ENCODE measurements at places on chromosomes 13 and 19.

GRCh38 chr13:36370108-36370429 is 23.9 kb upstream of the SPART start:
- no peak for DNase-seq

DNA sequence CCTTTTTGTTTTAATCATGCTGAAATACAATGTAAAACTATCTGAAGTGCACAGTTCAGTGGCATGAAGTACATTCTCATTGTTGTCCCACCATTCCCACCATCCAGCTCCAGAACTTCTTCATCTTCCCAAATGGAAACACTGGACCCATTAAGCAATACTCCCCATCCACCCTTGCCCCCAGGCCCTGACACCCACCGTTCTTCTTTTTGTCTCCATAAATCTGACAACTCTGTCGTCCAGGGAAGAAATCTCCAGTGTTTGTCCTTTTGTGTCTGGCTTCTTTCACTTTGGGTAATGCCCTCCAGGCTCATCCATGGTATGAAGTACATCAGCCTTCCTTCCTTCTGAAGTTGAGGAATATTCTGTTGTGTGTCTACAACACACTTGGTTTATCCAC is 2.6 kb upstream of the SLC15A1 start:
- no peak for DNase-seq

- DNase-seq, result peak; percentile 33
Measured at GRCh38 chr13:31909864-31910551, 121.6 kb upstream of the FRY start.

GRCh38 chr19:13094771-13095392 is 7.8 kb downstream of the LYL1 start:
- DNase-seq, result peak; percentile 18

DNA sequence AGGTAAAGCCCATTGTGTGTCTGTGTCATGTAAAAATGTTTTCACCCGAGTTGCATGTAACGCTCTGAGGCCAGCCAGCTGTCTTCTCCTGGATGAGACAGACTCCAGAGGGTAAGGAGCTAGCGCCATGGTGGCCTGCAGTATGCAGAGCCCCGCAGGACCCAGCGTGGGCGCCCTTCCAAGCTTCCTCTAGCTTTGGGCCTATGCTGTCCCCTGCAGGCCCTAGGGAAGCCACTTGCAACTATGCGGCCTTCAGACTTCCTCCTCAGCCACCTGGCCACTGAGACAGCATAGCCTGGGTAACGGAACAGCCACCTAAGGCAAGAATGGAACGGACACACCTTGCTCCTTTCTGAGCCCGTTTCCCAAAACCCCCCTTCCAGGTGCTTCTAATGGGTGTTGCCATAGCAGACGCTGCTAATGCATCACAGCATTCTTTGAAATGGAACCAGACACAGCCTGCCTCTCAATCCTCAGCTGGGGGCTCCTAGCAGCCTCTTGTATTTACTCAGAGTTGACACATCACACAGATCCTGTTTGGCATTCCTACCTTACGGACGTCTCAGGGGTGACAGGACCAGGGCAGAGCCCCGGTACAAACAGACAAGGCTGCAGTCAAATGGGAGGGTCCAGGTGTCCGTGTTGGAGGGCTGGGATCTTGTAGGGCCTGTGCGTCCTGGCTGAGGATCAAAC is 6.2 kb downstream of the FAM32A start:
- no peak for DNase-seq

DNA sequence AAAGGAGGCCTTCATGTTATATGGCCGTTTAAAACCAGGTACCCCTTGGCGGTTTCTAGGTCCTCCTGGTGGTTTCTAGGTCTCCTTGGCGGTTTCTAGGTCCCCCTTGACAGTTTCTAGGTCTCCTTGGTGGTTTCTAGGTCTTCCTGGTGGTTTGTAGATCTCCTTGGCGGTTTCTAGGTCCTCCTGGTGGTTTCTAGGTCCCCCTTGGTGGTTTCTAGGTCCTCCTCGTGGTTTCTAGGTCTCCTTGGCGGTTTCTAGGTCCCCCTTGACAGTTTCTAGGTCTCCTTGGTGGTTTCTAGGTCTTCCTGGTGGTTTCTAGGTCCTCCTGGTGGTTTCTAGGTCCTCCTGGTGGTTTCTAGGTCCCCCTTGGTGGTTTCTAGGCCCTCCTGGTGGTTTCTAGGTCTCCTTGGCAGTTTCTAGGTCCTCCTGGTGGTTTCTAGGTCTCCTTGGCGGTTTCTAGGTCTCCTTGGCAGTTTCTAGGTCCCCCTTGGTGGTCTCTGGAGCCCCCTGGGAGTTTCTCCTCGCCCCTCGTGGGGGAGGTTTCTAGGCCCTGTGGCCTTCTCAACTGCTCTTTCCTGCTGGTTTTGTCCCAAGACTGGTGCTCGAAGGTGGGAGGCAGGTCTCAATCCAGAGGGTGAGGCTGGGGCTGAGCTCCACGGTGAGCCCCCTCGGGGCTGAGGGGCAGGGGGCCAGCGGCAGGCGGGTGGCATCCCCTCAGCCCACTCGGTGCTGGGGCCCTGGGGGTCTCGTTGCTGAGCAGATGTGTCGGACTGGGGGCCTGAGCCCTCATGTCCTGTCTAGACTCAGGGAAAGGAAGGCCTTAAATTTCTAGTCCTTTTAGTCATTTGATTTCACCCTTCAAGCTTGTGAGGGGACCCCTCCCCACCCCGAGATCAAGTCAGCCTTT is 8.0 kb downstream of the HCN2 start:
- no peak for DNase-seq

DNA sequence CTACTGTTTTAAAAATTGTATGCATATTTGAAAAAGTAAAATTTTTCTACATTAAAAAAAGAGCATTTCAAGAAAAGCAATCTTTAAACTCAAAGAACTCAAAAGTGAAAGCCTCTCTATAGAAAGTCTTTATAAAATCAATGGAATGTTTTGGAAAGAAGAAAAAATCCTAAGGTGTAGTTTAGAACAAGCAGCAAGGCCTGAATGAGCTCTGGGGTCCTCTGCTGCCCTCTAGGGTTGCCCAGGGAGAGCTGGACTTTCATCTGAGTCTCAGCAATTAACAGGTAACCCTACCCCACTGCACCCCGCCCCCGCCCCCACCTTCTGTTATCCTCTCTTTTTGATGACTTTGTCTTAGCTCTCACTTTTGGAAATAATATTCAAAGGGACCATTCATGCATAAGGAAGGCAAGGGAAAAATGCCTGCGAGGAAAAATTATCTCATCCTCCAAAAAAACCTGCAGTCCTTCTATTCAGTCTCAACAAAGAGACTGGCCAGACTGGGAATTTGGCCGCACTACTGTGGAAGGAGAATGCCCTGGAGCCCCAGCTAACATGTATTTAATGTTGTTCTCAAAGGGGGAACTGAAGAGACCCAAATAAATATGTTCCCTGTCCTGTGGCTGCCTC is 24.1 kb downstream of the SLC25A30 start:
- DNase-seq, result no peak

- no peak for DNase-seq
Measured at GRCh38 chr13:110455444-110455843, 106.1 kb downstream of the RAB20 start.

DNA sequence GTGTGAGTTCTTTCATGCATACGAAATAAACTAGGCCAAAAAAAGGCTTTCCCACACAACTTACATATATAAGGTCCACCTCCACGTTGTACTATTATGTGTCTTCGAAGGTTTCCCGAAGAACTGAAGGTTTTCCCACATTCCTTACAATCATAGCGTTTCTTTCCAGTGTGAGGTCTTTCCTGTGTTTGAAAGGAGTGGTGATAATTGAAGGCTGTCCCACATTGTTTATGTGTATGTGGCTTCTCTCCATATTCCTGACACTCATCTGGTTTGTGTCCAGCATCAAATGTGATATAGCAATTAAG is 14.6 kb downstream of the ZNF442 start:
- no peak for DNase-seq

- DNase-seq, result no peak
Measured at GRCh38 chr13:51980908-51981307, 30.3 kb downstream of the ATP7B start.

DNA sequence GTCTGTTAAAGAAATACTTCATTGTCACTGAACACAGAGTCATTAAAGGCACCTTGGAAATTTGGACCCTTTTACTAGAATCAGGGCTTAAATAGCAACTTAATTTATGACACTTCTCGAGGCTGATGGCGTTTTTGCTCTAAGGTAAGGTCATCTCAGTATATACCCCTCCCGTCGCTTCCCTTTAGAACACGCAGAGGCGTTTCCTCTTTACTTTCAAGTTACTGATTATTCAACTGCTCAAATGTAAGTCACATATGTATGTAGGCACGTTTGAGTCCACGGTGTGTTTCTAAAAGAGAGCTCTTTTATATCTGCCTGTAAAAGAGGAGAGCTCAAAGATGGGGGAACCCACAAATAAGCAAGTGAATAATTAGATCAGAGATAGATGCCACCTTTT is 181.5 kb downstream of the TSHZ3 start:
- no peak for DNase-seq

DNA sequence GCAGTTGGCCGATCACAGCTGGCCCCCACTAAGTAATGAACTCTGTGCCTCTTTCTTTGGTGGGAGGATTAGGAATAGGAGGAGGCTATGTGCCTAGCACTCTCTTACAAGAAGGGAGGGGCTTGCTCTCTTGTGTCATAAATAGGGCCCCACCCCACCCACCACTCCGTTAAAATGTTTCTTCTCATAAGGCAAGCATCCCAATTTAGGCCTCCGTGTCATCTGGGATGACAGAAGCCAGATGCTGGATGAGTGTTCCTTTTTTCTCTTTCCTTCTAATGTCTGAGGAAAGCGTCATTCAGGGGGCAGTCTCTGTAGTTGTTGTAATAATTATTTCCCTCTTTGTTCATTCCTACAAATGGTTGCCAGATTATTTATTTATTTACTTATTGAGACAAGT is at the start of gene LIPE:
TSS of gene LIPE (minus strand) at position 76 of the 400 bp plus-strand sequence. CDS start 239 bp downstream, outside the sequence.
- DNase-seq, result peak; percentile 92

GRCh38 chr19:32866061-32866460 is 3.5 kb downstream of the SLC7A9 start:
- no peak for DNase-seq

- peak; percentile 34 for DNase-seq
Measured at GRCh38 chr13:95784161-95784899, 107.4 kb downstream of the DNAJC3 start.

- no peak for DNase-seq
Measured at GRCh38 chr13:93872376-93872775, 607.1 kb downstream of the DCT start.

GRCh38 chr13:75186379-75186778 is 295.6 kb downstream of the TBC1D4 start:
- DNase-seq, result peak; percentile 7

DNA sequence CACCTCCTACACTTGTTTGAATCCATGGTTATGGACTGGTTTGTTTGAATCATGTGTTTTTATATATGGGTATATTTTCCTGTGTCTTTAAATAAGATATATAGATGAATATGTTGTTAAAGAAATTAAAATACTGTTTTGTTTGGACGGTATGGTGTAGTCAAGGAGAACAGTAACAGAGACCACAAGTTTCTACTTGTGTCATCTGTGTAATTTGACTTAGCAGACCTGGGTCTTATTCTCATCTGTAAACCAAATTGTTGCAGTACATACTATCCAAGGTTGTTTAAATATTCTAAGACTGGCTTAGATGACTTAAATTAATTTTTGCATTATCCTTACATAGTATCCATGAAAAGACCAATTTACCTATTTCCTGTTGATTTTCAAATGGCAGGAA is 361.1 kb upstream of the SLITRK1 start:
- DNase-seq, result no peak

DNA sequence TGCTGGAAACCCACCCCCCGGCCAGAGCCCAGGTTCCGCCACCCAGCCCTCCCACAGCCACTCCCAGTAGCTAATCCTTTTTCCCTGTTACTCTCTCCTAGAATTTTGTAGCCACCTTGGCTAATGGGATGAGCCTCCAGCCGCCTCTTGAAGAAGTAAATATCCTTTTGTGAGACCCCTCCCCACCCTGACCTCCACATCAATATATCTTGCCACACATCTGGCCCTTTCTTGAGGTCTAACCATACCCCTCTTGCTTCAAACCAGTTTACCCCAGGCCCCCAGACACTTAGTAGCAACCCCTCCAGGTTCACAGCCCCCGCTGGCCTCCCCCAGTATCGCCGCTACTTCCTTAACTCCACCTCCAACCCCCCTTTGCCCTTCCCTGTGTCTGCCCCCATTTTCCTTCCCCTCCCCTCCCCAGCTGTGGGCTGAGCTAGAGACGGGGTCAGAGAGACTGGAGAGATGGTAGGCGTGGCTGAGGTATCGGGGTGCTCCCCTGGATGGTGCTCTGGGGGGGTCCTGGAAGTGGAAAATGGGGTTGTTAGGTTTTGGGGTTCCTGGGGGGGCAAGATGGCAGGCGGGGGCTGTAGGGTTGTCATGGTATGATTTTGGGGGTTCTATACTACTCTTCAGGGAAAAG is 2.8 kb downstream of the PRMT1 start:
- DNase-seq, result no peak

- no peak for DNase-seq
Measured at GRCh38 chr19:9189535-9189934, 10.8 kb downstream of the OR7D2 start.

- no peak for DNase-seq
Measured at GRCh38 chr13:63304497-63304896, 1888.8 kb upstream of the PCDH20 start.
